Neural crest cell (in vitro differentiated cells): ENCODE measurements at places on chromosomes 16 and 17.
A peak's percentile ranks its signal among the peaks of the same experiment; 100 is the strongest.

DNA sequence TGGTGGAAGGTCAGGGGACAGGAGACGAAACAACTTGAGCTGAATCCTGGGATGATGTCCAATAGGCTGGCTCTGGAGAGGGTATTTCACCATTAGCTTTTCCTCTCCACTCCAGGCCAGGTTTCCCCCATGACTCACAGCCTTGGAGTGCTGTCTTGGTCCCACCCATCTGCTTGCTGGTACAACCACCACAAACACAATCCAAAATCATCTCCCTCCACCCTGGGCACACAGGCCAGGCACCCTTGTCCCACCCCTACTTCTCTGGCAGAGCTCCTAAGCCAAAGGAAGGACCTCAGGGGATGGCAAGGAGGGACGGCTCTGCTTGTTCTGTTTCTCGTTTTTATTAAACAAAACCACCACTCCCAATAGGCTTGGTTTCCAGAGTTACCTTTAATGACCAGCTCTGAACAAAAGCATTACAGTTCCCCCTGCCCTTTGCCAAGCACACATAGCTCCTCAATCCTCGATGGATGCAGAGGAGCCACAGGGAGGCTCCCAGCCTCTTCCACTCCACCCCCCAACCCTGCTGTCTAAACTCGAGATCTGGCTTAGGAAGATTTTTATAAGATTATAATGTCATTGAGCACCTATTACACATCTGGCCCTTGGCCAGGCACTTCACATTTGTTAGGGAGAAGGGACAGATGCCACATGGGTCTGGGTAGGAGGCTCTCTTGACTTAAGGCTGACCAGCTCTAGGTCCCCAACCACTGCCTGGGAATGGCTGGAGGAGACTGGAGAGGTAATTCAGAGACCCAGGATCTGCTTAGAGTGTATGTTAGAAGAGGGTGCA lies 13.3 kb downstream of the CAVIN1 start:
- DNase-seq = no peak

DNA sequence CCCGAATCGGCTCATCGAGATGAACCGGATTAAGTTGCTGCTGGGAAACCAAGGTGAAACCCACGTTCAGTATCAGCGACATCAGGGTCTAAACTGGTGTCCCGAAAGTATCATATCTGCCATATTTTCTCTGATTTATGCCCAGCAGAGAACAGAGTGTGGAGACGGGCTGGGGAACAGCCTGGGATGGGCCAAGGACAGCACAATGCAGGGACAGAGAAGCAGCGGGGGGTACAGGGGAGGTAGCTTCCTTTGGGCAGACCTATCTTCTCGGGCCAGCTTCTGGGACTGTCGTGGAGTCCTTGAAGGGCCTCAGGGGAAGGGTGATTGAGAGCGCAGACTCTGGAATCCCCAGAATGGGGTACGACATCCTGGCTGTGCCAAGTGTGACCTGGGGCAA lies 17.5 kb upstream of the MLKL start:
- no peak for DNase-seq

- no peak for DNase-seq
These were observed 10.2 kb upstream of the SEC14L5 start for GRCh38 chr16:4947722-4948503.

DNA sequence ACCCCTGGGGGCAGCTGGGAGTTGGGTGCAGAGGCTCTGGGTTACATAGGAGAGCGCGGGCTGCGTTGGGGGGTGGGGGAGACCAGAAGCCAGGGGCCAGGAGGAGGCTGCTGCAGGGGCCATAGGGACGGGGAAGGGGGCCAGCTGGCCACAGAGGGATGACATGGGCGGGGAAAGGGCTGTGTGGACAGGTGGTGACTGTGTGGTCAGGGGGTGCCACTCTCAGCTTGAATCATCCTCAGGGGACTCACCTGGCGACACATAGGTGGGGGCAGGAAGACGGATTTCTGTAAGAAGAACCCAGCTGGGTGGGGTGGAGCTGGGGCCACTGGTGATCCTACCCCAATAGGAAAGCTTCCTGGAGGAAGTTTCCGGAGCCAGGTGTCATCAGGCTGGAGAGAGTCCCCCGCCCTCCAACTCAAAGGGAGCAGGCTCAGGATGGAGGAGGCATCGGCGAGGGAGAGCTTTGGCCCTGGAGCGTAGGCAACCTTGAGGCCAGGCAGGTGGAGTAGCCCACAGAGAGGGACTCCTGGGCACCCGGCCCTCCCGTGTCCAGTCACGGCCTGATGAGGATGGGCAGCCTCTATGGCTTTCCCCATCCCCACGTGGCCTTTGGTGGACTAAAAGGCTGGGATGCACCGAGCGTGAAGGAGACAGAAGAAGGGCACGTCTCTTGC lies 1.2 kb downstream of the TRPV3 start:
- DNase-seq = no peak

- no peak for DNase-seq
These were observed 89.3 kb upstream of the NKD1 start for GRCh38 chr16:50458667-50459495.

GRCh38 chr16:3908951-3909437 lies 28.5 kb upstream of the CREBBP start:
- no peak for DNase-seq

- DNase-seq = no peak
These were observed 66.8 kb downstream of the KPNA2 start for GRCh38 chr17:68102318-68102758.

- no peak for DNase-seq
These were observed 185.5 kb downstream of the LGALS9B start for GRCh38 chr17:20281860-20282259.

DNA sequence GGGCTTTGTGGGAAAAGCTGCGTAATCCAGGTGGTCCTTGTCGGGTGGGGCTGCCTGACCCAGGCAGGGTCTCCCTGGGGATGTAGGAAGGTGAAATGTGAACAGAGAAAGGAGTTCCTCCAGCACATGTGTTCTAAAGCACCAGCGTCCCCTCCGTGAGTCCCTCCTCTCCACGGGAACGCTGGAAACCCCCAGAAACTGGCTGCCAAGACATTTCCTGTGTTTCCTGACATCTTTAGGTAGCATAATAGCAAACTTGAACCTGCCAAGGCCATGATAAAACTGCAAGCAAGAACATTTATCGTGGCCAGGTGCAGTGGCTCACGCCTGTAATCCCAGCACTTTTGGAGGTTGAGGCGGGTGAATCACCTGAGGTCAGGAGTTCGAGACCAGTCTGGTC lies 12.6 kb upstream of the PYDC1 start:
- no peak for DNase-seq

DNA sequence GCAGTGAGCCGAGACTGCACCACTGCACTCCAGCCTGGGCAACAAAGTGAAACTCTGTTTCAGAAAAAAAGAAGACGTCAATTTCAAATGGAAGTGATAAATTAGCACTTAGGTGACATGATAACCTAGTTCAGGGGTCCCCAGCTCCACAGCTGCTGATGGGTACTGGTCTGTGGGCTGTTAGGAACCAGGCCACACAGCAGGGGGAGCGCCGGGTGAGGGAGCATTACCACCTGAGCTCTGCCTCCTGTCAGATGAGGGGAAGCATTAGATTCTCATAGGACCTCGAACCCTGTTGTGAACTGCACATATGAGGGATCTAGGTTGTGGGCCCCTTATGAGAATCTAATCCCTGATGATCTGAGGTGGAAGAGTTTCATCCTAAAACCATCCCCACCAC lies 253.0 kb downstream of the FOXL1 start:
- no peak for DNase-seq

GRCh38 chr16:11190588-11191560 lies 65.1 kb downstream of the SOCS1 start:
- DNase-seq = no peak

- no peak for DNase-seq
These were observed 265.5 kb downstream of the KCNJ2 start for GRCh38 chr17:70434536-70435490.

DNA sequence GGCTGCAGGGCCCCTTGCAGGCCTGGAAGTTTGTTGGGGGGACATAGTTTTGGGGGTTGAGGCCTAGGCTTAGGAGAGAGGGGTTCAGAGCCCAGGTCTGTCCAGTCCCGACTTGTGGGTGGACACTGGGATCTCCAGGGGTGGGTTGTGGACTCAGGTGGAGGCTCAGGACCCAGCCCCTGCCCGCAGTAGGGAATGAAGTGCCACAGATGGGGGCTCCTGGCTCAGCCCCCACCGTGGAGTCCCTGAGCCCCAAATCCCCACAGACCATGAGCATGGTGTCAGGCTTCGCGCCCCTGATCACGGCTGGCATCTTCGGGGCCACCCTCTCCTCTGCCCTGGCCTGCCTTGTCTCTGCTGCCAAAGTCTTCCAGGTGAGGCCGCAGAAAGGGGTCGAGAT lies 14.3 kb downstream of the SLC12A3 start:
- no peak for DNase-seq

- DNase-seq = no peak
These were observed 7.8 kb downstream of the SLC47A1 start for GRCh38 chr17:19541445-19541844.

GRCh38 chr16:89691986-89692569 lies 5.6 kb downstream of the CDK10 start:
- DNase-seq = no peak

DNA sequence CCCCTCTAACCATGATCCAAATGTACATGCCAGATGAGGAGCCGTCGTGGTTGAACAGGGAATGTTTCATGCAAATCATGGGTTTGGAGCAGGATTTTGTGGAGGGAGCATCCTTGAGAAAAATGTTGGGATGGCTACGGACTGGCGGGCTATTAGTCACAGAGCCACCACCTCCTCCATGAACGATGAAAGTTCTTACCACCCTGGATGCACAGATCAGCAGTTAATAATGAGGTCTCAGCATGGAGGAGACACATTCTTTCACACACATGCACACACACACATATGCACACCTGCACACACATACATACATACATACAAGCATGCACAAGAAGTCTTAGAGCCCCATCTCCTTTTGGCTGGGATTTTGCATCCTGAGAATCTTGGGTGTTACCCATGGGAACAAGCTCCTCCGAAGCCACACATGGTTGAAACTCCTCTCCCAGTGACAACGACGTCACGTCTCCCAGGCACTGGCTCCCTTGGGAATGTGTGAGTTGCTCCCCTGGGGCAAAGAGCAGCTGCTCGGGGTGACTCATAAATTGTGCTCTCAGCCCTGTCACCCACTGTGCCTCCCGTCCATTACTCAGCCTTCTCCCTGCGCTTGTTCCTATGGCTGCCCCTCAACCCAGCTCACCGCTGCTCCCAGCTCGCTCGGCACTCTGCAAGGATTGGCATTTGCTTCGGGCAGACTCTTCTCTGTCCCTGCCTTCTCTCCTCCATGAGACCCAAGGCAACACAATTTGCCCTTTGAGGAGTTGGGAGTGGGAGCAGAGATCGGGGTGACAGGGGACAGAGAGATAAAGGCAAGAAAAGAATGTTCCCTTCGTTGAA lies 344.6 kb downstream of the SOX9 start:
- DNase-seq = no peak

DNA sequence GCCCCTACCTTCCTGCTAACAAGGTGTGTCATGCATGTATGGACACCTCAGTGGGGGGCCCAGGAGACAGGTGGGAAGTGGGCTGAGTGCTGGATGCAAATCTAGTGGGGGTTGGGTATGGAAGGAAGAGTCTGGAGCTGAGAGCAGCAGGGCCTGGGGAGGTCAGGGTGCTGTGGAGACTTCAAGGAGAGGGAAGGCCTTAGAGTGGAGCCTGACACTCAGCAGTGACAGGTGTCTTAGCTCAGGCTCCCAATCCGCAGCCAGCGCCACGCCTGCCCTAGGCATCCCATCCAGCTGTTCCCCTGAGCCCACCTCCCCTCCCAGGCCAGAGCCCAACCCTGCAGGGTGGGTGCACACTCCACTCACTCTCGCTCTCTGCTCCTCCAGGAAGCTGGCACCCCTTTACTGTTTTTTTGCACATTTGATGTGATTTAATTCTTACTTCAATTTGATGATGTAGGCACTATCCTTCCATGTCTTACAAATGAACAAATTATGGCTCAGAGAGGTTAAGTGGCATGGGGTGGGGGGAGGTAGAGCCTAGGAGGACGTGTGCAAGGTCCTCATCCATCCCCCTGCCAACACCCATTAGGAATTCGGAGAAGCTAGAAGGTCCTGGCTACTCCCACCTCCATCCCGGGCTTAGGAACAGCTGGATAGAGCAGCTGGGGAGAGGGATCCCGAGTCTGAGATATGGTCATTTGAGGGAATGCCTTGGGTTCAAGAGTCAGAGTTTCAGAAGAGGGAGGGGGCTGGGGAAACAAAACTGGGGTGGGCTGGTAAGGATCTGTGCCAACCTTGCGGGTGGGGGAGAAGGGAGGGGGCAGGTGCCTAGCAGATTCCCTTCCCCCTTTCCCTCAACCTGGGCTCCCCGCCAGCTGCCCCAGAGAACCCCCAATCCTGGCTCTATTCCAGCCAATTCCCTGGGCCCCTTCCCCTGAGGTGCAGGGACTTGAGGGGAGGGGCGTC lies 2.1 kb downstream of the FAM171A2 start:
- no peak for DNase-seq

GRCh38 chr17:39769974-39770587 lies 32.3 kb downstream of the GRB7 start:
- DNase-seq = no peak

DNA sequence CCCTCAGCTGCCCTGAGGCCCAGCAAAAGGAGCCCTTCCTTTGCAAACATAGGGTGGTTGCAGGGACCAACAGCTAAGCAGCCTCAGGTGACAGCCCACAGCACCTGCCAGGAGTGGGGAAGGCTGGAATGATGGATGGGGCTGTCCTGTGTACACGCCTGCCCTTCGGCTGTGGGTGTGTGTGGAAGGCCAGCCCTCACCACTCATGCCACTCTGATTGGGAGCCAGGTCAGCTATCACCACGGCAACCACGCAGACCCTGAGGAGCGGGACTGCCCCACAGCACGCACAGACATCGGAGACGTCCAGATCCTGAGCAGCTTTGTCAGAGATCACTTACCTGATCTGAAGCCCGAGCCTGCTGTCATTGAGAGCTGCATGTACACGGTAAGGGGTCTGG lies 11.9 kb downstream of the PIPOX start:
- peak; percentile 17 for DNase-seq

DNA sequence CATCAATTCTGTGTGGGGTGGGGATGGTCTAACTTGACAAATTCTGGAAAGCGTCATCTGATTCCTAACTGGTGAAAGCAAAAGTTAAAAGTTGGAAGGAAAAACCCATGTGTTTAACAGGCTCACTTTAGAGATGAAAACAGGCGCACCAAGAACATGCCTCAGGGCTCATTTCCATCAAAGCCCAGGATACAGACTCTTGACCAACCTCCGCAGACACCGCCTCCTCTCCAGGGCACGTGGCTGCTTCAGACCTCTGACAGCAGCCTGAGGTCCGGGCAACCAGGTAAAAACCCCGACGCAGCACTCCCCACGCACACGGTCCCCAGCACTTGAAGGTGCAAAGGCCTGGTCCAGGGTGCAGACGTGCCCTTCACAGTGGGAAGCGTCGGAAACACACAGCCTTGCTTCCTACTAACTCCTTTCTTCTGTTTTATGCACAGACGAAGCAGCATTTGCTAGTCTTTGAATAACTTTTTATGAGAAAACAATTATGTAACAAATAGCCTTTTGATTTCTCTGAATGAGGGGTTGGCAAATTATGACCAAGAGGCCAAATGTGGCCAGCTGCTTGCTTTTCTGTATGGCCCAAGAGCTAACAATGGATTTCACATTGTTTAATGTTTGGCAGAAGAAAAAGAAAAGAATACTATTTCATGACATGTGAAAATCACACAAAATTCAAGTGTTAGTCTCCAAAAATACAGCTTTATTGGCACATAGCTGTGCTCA lies 44.2 kb upstream of the TRAP1 start:
- DNase-seq = no peak
